ENCODE measurements at places on chromosomes 11 and 22.

GRCh38 chr22:27639248-27640086 is 162.1 kb downstream of the MN1 start:
- no peak for DNase-seq

DNA sequence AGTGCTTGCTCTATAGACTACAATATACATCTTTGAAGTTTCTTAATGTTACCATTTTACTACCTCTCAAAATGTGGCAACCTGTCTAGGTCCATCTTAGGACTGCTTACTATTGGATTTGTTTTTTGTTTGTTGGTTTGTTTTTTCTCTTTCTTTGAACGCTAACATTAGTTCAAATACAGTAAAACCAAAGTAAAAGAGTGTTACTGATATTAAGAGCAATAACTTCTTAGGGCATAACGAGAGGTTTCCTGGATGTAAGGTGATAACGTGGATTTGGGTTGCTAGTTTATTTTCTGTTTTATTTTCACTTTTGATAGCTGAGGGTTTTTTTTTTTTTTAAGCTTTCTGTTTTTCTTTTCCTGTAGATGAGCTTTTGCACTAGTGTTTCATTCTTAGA is 43.6 kb downstream of the TMEM135 start:
- DNase-seq, result no peak

DNA sequence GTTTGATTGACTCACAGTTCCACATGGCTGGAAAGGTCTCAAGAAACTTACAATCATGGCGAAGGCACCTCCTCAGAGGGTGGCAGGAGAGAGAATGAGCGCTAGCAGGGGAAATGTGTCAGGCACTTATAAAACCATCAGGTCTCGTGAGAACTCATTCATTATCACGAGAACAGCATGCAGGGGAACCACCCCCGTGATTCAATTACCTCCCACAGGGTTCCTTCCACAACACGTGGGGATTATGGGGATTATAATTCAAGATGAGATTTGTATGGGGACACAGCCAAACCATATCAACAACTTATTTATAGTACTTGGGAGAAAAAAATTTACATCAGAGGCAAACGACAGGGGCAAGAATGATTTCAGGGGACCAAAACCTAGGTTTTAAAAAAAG is 3.0 kb downstream of the ME3 start:
- no peak for DNase-seq

DNA sequence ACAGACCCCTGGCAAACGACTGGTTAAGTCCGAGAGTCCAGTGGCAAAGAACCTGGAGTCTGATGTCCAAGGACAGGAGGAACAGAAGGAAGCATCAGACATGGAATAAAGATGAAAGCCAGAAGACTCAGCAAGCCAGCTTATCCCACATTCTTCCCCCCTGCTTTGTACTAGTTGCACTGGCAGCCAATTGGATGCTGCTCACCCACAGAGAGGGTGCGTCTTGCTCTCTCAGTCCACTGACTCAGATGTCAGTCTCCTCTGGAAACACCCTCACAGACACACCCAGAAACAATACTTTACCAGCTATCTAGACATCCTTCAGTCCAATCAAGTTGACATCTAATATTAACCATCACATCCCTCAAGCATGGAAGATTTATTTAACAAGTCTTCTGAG is 1265.8 kb upstream of the CNTN5 start:
- DNase-seq, result no peak

GRCh38 chr11:16382186-16382585 is 25.8 kb upstream of the SOX6 start:
- no peak for DNase-seq

DNA sequence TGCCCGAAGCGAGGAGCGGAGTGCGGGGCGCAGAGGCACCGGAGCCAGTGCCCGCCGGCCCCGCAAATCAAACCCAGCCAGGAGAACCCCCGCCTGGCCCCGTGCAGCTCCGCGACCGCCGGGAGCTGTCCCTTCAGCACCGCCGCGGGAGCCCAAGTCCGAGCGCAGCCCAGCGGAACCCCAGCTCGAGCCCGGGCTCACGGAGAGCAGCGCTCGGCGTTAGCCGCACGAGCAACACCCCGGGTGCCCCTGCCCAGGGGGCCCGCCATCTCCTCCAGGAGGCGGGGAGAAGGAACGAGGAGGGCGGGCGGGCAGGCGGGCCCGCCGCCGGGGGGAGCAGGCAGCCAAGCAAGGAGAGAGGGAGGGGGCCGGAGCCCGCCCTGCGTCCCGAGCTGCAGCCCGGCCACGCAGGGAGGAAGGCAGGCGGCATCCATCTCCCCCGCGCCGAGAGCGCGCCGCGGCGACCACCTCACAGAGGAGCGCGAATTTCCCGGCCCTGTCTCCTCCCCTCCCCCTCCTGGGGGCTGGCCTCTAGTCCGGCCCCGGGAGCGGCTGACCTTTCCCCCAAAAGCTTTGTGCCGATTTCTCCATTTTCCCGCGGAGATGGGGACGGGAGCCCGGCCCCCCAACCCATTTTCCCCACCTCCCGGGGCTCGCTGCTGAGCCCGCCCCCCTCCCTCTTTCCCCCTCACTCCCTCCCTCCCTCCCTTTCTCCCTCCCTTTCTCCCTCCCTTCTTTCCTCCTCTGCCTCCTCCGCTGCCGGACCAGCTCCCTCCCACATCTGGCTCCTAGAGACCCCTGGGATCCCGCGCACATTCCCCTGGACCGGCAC is 621 bp downstream of the KCNC1 start:
- DNase-seq, result no peak

DNA sequence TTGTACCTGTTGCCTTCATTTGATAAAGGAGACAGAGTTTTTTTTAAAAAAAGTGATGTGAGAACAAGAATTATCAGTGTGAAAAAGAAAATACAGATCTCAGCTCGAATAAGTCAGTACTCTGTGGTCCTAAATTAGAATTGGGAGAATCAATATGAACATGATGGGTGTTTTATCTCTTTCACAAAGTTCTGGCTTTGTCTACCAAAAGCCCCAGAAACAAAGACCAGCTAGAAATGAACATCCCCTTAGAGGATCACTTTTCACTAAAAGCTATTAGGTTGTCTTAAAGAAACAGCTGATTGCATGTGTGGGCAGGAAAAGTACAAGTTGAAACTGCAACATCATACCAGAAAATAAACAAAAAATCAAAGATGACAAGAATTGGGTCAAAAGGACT is 8.4 kb upstream of the ST14 start:
- no peak for DNase-seq

DNA sequence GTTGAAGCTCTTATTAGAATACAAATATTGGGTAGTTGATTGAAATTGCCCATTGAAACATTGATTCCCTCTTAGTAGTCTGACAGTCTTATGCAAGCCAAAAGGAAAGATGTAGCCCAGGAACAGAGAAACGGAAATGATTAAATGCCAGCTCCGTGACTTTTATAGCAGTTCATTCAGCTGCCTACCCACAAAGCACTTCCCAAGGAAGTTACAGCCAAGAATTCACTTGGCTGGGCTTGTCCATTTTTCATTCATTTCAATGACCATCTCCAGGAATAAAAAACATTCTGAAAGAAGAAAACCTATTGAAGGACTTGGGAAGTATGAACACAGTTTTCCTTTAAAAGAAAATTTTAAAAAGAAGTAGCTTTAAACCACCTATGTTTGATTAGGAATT is 62.0 kb downstream of the NCAM1 start:
- DNase-seq, result no peak

DNA sequence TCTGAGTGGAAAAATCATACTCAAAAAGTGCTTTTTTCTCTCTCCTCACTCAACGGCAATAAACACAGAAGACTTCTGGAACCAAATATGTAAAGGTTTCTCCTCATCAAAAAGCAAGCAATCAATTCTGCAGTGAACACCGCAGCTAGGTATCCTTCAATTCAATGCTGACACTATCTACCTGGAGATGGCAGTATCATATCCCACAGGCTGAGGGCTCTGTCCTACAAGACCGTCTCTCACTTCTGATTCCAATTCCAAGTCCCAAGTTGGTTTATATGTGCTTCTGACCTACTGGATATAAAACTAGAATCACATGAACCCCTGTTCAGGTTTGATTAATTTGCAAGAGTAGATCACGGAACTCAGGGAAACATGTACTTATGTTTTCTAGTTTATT is 59.7 kb upstream of the LUZP2 start:
- DNase-seq, result no peak

GRCh38 chr11:57867966-57868365 is 106.4 kb downstream of the CTNND1 start:
- DNase-seq, result no peak

DNA sequence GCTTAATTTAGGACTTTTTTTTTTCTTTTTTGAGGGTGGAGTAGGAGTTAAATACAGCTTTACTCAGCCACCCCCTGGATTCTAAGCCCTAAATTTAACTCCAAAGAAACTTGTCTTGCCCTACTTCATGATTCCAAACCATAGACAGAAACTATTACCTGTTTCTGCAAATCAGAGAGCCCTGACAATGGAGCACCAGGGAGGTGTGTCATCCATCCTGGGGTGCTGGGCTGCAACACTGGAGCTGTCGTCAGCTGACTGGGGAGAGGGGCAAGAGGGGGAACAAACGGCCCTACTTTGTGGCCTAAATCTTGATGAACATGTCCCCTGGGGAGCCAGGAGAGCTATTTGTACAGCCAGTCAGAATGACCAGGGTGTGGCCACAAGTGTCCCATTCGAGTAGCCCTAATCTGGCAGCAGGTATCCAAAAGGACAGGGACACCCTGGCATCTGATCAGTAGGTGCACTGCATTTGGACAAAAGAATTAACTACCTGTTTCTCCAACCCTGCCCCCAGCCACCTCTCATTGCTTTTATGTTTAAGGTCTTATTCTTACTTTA is 50.8 kb downstream of the PLEKHA7 start:
- DNase-seq, result no peak
